ENCODE measurements at places on chromosomes 4 and X.

DNA sequence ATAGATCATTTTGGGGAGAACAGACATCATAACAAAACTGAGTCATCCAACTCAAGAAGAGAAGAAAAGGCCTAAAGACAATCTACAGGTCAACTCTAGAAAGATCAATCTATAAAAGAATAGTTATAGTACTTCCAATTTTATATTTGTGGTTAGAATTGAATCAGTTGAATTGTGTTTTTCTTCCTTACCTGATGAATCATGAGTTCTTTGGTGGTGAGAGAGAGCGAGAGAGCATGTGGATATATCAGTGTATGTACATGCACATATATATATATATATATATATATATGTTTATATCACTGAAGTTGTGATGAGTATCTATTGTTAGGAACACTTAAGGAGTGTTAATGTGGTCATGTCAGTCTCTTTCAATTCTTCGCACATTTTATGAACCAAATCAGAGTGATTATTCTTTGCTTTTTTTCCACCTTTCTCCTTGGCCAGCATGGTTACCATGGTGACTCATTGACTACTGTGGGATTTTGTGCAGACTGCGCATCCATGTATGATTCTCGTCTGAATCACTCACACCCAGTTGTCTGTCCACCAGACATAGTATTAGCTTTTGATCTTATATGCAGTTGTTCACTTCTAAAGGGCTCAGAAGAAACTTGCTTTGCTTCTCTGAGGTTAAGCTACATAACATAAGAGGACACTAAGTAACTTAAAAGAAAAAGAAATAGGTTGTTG is 90.4 kb upstream of the RAB40AL start:
- no peak for DNase-seq

GRCh38 chr4:176186671-176187395 is 8.6 kb downstream of the SPATA4 start:
- no peak for DNase-seq

DNA sequence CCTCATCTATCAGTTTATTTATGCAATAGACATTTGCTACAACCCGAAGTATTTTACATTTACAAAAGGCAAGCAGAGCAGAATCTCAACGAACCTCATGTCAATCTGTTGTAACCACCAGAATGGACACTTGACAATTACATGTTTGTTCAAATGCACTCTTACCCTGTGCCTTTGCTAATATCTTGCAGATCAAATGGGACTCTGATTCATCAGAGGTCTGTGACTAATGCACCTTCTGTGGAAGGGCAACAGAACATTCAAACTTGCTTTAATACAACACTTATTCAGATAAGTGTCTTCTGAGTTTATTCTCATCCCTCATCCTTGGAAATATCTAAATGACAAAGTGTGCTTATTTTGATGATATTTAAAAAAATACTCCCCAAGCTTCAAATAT is 644.7 kb upstream of the PCDH10 start:
- DNase-seq = no peak

DNA sequence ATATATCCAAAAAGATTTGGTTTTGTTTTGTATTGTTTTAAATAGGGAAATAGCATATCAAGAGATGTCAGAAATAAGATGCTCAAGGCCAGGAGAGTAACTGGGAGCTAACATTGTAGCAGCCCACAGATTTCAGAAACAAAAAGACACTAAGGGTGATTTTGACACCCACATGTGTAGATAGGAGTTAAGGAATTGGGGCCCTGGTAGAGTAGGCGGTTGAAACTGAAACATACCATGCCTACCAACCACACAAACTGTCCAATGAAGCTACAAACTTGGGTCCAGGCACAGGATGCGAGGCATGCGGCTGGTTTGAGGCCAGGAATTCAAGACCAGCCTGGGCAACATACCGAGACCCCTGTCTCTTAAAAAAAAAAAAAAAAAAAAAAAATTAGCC is 6.3 kb upstream of the HSPA4L start:
- DNase-seq = no peak

GRCh38 chr4:61773655-61774245 is 573.6 kb downstream of the ADGRL3 start:
- no peak for DNase-seq

GRCh38 chr4:15451866-15452765 is 17.6 kb upstream of the CC2D2A start:
- DNase-seq = no peak

- DNase-seq = peak; percentile 56
Observed at GRCh38 chr4:98663226-98664006, 5.0 kb upstream of the TSPAN5 start.

- no peak for DNase-seq
Observed at GRCh38 chr4:54050214-54050904, 14.0 kb downstream of the CHIC2 start.

DNA sequence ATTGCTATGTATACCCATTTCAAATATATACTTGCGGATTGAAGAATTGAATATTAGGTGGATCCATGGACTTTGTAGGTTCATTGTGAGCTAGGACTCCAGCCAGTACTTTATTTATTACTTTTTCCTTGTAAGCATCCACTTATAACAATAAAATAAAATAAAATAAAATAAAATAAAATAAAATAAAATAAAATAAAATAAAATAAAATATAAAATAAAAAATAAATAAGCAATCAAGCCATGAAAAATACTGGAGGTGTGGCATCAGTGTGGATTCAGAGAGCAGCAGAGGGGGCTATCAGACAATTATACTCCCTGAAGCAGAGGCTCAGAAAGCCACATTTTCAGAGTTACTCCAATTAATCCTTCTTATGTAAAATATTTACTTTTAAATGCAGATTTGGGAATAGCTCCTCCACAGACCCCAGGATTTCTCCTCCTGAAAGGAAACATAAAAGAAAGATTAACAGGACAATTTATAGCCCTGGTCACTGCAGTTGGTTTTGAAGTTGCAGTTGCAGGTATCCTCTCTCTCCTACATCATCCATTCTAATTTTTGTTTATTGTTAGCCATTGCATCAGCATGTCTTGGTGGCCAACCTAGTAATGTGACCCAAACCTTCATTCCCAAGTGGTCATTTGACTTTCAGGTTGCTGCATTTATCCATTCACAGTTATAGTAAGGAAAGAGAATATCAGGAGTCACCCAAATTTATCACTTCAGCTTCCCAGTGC is 2025.2 kb upstream of the IGFBP7 start:
- no peak for DNase-seq

- no peak for DNase-seq
Observed at GRCh38 chr4:165138843-165139242, 26.2 kb upstream of the TMEM192 start.

GRCh38 chr4:89682808-89683207 is 154.2 kb downstream of the SNCA start:
- no peak for DNase-seq

GRCh38 chrX:151391722-151392121 is 5.3 kb upstream of the VMA21 start:
- DNase-seq = no peak

- DNase-seq = no peak
Observed at GRCh38 chr4:168218645-168219044, 99.9 kb downstream of the DDX60 start.

GRCh38 chr4:98341309-98341708 is 80.1 kb downstream of the RAP1GDS1 start:
- DNase-seq = no peak

GRCh38 chrX:17737710-17737985 is 355 bp downstream of the SCML1 start:
- no peak for DNase-seq

- no peak for DNase-seq
Observed at GRCh38 chrX:70769659-70770227, 138.8 kb downstream of the TEX11 start.

- DNase-seq = no peak
Observed at GRCh38 chr4:53895137-53895536, 169.3 kb downstream of the CHIC2 start.

DNA sequence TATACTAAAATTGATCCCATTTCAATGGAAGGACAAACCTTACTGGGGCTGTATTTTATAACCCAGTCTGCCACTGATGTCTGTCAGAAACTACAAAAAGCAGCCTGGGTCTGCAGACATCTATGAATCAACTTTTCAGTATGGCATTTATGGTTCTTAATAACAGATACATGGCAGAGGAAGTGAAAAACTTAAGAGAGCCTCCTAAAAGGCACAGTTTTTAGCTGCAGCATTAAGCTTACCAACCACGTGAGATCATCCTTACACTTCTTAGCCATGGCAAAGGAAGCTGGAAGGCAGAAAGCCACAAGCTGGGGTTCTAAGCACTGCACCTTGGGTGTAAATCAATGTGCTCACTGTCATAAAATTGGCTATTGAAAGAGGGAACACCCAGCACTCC is 16.6 kb upstream of the UGT2B17 start:
- no peak for DNase-seq

GRCh38 chr4:114378305-114378903 is 220.2 kb upstream of the UGT8 start:
- DNase-seq = no peak

DNA sequence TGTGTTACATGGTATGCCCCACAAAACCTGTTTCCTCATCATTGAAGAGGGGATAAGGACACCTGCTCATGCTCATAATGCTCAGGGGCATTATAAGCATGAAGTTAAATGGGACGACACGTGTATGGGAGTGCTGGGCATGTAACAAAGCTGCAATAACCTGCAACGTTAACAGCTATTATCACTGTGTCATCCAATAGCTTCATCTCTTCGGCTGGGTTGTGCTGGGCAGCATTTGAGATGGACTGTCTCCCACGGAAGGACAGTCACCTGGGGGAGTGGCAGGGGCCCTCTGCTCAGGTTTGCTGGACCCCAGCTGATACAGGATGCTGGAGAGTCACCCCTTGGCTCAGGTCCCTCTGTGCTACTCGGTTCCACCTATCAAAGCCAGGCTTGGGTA is 94.5 kb downstream of the NSUN7 start:
- DNase-seq = no peak

All from stimulated activated CD4-positive, alpha-beta T cell treated with anti-CD3 and anti-CD28 coated beads, Interleukin-1b, Interleukin-23, amount 100 ng/mL, for 4 hours (primary cell).